Mammary epithelial cell (primary cell): ENCODE measurements at places on chromosomes 7 and 10.
A peak's percentile ranks its signal among the peaks of the same experiment; 100 is the strongest.

DNA sequence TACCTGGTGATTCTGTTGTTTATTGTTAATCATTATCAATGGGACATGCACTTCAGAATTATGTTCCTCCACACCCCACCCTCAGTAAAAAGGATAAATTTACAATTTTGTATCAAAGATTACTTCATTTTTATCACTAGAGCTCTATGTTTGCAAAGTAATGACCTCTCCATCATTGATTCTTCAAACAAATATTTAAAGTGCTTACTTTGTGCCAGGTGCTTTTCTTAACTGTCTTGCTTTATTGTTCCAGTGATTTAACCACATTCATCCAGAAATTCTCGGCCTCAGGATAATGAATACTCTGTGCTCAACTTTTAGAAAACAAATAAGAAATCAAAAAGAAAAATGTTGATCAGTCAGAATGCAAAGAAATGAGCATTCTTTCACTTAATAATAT, 144.9 kb upstream of the FOXP2 start:
- no peak for DNase-seq

DNA sequence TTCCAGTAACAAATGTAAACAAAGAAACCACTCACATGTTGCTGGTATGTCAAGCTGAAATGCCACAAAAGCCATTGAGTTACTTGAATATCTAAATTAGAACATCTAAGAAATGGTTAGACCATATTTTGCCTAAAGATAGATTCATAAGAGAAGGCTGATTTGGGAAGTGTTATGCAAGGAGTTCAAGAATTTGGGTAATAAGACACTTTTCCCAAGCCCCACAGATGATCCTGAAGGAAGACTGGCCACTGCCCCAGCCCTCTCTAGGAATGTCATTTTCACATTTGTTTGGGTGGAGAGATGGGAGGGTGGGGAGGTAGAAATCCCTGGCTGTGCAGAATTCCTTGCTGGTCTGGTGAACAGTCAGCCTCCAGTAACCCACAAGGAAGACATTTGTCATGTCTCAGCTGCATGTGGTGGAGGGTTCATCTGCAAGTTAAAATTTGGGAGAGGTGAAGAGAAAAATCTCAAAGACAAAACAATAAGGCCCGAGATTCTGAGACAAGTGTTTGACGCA, 427.2 kb upstream of the KLF6 start:
- no peak for DNase-seq

DNA sequence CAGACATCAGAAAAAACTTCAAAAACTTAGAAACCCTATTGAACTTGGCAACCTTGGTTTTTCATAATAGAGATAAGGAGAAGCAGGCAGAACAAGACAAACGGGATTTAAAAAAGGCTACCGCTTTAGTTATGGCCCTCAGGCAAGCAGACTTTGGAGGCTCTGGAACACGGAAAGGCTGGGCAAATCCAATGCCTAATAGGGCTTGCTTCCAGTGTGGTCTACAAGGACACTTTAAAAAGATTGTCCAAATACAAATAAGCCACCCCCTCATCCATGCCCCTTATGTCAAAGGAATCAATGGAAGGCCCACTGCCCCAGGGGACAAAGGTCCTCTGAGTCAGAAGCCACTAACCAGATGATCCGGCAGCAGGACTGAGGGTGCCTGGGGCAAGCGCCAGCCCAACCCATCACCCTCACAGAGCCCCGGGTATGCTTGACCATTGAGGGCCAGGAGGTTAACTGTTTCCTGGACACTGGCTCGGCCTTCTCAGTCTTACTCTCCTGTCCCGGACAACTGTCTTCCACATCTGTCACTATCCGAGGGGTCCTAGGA, 115.3 kb downstream of the NRCAM start:
- DNase-seq = no peak

GRCh38 chr7:3760651-3761050, 459.6 kb downstream of the SDK1 start:
- DNase-seq = no peak

DNA sequence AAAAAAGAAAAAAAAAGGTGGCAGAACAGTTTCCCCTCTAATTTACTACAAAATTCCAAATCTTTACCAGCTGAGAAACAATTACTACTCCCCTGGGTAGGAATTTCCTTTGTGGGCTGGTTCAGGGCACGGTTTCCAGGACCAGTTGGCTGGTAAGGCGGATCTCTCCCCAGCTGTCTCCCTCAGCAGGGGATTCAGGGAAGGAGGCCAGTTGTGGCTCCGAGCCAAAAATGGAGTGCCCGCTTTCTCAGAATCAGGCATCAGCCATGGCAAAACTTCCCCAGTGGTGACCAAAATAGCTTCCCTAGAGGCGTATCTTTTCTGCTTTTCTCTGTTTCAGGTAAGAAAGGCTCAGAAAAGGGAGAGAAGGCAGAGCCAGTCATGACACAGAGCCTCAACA, 91.2 kb downstream of the ZNF22 start:
- no peak for DNase-seq

DNA sequence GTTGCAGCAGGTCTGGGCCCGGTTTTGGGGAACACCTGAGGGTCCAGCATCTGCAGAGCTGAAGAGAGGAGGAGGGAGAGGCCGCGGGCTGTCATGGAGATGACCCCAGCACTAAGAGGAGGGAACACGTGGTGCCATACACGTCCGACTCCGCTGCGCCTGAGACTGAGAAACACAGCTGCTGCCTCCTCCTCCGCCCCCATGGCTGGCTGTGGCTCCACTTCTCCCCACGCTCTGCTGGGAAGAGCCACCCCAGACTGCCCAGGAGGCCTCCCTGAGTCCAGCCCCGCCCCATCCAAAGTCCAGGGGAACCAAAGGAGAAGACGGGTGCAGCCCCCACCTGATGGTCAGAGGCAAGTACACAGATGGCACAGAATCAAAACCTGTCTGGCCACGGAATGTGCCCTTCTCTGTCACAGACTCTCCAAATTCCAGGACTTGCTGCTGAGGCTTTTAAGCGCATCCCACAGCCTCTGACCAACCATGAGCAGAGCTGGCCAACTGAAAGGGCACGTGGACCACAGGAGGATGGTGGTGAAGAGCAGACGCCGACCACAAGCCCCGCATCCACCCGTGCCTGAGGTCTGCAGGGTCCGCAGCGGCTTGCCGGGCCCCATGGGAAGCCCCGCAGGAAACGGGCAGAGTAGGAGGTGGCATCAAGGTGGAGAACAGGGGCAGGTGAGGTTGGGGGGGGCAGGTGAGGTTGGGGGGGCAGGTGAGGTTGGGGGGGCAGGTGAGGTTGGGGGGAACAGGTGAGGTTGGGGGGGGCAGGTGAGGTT, 24.0 kb downstream of the STK32C start:
- DNase-seq = no peak

DNA sequence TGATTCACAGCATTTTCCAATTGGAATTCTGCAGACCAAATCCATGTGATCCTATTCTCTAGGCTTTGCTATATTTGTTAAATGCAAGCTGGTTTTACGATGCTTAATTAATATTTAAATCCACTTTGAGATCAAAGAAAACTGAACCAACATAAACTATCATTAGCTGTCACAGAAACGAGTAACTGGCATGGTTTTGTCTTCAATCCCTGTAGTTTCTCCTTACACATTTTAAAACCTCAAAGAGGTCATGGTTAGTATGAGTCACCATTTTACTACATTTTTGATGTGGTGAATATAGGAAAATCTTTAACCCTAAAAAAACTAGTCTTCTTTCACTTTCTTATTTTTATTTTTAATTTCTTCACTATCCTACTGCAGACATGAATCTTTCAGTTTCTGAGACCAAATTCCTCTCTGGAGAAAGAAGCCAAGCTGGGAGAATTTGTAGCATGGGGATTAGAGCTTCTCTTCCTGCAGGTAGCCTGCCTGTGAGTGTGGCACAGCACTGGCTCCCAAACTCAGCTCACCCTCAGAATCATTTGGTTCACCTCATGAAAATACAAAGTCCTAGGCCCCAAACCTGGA, 8.7 kb upstream of the LIPM start:
- peak; percentile 67 for DNase-seq

- no peak for DNase-seq
These were observed 35.4 kb upstream of the ARMS2 start for GRCh38 chr10:122419016-122419415.
